Nucleus accumbens (tissue), 56 donors: ENCODE measurements at places on chromosomes 3 and 15.
A peak's percentile ranks its signal among the peaks of the same experiment; 100 is the strongest.

- DNase-seq: no peak
Measured at GRCh38 chr3:65035246-65035645, 347.4 kb upstream of the ADAMTS9 start.

DNA sequence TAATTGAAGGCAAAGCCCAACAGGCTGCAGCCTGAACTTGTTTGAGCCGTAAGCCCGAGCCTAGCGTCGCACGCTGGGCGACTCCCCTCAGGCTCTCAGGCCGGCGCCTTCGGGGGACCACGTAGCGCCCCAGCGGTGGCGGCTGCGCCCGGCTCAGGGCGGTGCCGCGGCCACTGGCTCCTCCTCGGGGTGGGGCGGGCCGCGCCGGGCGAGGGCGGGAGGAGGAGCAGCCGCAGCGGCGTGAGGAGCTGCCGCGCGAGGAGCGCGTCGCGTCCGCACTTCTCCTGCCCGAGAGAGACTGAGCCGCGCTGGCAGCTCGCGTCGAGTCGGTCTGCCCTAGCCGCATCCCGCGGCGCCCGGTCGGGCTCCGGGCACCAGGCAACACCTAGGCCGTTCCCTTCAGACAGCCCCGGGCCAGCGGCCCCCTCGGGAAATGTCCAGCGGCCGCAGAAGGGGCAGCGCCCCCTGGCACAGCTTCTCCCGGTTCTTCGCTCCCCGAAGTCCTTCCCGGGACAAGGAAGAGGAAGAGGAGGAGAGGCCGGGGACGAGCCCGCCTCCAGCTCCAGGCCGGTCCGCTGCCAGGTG, at the start of gene CRYBG3:
Gene CRYBG3 (plus strand): TSS at position 238 of the 585 bp plus-strand sequence. CDS start 196 bp downstream, at position 434.
- DNase-seq: peak; percentile 75

DNA sequence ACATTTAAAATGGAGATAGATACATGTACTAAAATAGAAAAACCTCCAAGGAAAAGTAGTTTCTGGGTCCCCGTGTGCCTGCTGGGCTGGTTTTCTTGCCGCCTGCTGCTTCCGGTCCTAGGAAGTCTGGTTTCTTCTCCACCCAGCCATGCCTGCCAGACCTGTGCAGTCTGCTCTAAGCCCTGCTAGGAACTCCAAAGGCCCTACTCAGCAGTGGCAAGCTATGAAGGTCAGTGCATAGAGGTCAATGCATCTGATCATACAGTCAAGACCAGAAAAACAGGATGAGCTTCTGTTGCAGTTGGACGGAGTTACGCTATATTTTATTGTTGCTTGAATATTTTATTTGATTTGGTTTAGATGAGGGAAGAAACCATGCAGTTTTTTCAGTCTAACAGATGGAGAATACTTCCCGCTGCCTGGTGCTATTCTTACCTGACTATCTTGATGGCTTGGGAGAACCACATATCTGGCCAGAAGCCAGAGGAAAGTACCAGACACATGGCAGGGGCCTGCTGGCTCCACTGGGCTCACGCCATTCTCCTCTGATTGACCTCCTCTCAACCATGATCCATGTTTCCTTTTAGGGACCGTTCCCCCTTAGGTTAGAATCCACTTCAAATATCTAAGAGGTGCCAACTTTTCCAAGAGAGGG, 226.8 kb upstream of the ST8SIA2 start:
- DNase-seq: no peak

DNA sequence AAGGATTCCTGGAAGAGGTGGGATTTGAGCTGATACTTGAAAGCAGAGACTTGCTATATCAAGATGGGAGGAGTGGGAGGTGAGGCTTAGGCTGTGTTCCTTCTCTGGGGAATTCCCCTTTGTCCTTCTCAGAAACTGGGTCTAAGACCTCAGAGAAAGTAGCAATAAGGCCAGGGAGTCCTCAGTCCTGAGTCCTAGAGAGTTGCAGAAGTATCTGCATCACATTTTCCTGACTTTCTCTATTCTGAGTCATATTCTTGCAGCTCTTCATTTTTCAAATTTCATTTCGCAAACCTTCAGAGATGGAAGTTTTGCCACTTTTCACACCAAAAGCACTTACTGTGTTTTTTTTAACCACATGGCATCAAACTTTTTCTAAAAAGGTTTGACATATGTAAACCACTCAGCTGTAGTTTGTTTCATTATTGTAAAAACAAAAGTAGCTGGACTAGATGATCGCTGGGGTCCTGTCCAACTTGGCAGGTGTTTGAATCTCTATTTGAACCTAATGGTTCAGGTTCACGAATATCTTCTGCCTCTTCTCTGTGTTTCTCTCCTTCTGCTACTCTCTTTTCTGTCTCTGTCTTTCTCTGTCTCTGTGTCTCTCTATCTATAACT, 21.3 kb downstream of the COLQ start:
- DNase-seq: no peak

- DNase-seq: no peak
Measured at GRCh38 chr3:107953722-107954121, 137.1 kb downstream of the CD47 start.

DNA sequence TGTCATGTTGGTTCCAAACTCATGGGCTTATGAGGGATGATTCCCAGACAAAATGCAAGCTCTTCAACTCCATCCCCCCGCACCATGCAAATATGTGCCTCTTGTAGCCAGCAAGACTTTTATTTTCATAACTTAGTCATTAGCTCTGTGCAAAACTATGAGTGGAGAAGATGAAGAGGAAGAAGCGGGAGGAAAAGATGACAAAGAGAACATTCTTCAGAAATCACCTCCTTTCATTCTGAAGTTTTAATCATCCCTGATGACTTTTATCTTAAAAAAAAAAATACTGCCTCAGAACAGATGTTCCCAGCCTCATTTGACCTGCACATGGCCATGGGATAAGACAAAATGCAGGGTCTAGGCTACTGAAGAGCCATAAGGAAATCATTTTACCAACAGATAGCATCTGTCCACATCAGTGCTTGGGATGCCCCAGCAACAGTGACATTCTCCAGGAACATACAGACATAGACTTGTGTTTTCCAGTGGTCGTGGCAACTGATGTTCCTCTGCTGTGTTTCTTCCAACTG, 145.5 kb downstream of the WNT5A start:
- no peak for DNase-seq

DNA sequence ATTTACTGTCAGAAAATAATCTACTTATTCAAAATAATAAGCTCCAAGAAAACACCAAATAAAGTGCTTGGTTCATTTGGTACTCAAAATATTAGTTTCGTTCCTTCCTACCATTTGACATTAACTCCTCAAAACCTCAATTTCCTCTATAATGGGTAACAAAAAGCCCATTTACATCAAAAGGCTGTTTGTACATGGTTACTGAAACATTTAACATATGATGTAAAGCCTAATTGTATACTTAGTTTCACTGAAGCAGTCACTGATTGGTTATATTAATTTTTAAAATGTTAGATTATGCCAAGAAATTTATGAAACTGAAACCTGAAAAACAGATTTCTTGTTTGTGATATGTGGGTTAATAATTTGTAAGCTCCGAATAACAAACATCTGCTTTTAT, 14.7 kb downstream of the XRN1 start:
- no peak for DNase-seq

DNA sequence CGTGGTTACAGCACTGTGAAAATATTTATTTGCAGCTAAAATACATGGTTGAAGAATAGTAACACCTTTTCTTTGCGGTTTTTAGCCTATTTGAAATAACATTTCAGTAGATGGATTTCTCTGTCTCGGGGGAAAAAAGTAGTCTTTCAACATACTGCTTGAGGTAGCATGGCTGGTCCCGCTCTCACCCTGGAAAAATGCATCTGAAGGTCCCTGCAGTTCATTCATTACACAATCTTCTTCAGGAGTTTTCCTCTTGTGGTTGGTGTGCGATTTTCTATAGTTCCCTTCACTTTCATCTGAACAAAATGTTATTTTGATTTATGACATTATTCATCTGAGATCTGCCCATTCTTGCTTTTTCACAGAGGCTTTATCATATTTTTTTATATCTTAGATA, 75.9 kb downstream of the STRIT1 start:
- no peak for DNase-seq

- DNase-seq: no peak
Measured at GRCh38 chr15:89378296-89379151, 43.9 kb upstream of the POLG start.

- DNase-seq: no peak
Measured at GRCh38 chr15:89406940-89407607, 72.5 kb upstream of the POLG start.

GRCh38 chr3:160673188-160673587, 3.8 kb upstream of the ARL14 start:
- DNase-seq: no peak

GRCh38 chr3:71532639-71533395, 50.7 kb downstream of the FOXP1 start:
- DNase-seq: no peak

DNA sequence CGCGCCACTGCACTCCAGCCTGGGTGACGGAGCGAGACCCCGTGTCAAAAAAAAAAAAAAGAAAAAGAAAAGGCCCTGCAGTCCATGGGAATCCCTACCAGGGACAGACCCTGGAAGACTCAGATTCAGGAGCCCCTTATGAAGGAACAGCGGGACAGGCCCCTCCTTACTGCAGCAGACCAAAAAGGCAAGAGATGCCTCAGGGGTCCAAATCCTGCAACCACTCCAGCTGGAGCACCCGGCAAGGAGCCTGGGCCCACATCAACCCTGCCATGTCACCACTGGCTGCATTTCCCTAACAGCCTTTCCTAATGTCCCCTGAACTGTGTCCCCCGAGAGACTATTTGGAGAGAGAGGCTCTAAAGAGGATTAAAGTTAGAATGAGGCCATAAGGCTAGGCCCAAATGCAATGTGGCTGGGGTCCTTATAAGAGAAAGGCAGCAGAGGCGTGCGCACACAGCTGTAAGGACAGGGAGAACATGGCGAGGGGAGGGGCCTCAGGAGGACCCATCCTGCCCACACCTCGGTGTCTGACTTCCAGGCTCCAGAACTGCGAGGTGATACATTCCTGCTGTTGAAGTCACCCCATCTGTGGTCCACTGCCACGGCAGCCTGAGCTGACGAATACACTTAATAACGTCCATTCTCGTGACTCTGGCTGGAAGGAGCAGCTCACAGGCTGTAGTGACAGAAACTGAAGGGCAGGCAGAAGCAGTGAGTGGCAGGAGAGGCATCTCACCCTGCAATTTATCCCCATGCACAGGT, 78.1 kb downstream of the ATP10A start:
- DNase-seq: no peak

DNA sequence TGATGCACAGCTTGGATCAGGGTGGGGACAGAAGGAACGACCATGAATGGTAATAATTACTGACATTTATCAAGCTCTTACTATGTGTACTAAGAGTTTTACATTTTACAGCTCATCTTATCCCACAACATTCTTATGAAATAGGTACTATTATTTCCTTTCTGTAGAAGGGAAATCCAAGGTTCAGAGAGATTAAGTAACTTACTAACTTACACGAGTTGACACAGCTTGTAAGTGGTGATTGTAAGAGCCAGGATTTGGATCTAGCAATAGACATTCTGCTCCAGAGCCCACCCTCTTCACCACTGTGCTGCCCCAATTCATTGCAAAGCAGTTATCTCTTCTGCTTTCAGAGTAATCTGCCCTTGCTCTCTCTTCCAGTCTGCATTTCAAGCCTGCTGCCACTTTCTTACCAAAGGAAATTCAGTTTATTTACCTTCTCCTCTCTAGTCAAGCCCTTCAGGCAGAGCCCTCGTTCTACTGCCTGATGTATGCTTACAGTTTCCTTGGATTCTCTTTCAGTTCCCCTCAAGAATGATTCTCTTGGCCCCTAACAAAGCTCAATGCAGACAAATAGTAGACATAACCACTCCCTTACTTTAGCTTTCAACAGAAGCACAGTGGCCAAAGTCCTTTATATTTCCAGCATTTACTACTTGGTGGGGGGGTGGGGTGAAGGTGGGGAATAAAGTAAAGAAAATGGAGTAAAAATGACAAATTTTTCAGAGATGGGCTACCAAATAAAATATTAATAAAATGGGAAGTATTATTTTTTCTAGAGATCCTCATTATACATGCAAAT, 65.8 kb downstream of the ATP8B4 start:
- no peak for DNase-seq

- DNase-seq: no peak
Measured at GRCh38 chr3:184059424-184059823, 6.6 kb downstream of the HTR3C start.

GRCh38 chr3:102410616-102411015, 24.2 kb upstream of the ZPLD1 start:
- DNase-seq: no peak

DNA sequence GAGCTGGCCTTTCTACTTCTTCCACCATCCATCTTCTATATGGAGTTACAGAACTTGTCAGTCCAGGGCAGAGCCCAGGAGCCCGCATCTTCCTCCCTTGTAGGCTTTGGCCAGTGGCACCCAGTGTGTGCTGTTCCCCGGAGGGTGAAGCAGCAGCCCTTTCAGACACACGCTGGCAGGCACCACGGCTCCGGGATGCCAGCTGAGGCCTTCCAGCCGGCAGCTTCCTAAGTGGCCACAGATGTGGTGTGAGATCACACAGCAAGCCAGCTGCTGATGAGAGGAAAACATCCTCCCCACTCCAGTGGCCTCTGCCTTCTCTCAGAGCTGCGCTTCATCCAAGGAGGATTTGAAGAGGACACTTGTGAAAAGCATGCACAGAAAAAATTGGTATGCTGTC, 24.1 kb downstream of the CRABP1 start:
- no peak for DNase-seq

GRCh38 chr3:156579427-156579851, 24.5 kb upstream of the SSR3 start:
- DNase-seq: no peak

DNA sequence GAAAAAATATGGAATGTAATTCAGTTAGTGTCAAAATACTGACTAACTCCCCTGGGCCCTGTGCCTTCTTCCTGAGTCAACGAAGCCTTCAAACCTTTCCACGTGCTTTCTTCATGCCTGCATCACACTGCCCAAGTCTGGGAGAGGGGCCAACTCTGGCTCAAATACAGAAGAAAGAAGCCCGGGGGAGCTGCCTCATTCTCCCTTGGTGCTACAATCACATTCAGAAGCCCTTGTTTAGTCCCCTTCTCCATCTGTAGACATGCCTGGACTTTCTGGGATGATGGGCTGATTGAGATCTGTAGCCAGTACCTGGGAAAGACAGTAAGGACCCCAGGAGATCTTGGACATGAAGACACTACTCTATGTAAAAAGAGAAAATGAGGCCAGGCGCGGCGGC, 77.8 kb upstream of the GSK3B start:
- DNase-seq: no peak

DNA sequence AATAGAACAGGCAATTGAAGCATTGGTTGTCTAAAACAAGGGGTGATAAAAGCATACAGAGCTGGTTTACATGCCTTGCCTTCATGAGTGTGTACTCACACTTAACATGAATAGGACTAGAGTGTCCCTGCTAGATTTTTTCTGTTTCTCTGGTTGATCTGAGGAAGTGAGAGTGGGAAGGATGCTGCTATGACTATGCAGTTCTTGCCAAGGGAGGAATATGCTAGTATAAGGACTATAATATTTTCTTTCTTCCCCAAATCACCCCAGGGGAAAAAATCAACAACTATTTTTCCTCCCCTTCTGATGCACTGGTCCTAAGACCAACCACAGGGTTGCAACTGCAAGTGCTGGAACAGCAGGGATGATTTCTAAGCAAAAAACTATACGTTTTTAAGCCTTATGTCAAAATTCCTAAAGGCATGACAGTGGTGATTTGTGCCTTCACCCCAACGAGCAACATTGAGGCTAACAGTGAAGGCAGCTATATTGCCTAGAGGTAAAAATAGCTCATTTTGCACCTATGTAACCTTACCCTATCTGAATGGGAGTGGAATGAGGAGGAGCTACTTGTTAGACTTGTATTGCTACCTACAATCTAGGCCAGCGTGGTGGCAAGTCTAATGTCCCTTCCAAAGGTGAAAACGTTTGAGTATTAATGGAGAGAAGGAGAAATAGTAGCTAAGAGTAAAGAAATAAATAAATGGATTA, 33.5 kb upstream of the USP8 start:
- no peak for DNase-seq

- DNase-seq: no peak
Measured at GRCh38 chr3:1048558-1048957, 44.3 kb upstream of the CNTN6 start.
